Aorta (tissue), 5 donors: ENCODE measurements at places on chromosomes 11 and 22.

DNA sequence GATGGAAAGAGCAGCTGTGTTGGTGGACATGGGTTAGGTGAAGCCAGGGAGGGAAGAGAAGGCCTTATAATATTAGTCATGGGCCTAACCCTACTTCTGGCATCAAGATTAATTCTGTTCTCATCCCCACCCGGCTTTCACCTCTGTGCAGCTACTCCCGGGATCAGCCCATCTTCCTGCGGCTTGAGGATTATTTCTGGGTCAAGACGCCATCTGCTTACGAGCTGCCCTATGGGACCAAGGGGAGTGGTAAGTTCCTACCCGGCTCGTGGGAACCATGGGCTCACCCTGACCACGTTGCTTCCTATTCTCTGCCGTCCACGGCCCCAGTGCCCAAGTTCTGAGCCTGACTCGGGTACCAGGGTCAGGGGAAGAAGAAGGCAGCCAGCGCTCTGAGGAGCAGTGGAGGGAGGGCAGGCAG, 51.6 kb downstream of the ST3GAL4 start:
- no peaks in the 10 kb centered on the region for H3K27me3 ChIP-seq
- no peak overlapping the region for H3K4me3 ChIP-seq
- H3K4me1 ChIP-seq = no peaks in the 10 kb centered on the region
- H3K36me3 ChIP-seq = no peaks in the 10 kb centered on the region

- no peak overlapping the region for H3K27ac ChIP-seq
- no peaks in the 10 kb centered on the region for H3K36me3 ChIP-seq
- no peak overlapping the region for H3K4me3 ChIP-seq
These were observed 733.5 kb upstream of the CCDC90B start for GRCh38 chr11:84019571-84020194.

GRCh38 chr11:94834911-94835593, 66.9 kb downstream of the AMOTL1 start:
- peaks cover 9% of the 10 kb centered on the region for H3K36me3 ChIP-seq
- no peak overlapping the region for H3K4me3 ChIP-seq
- H3K27ac ChIP-seq = no peak overlapping the region
- no peak for DNase-seq

DNA sequence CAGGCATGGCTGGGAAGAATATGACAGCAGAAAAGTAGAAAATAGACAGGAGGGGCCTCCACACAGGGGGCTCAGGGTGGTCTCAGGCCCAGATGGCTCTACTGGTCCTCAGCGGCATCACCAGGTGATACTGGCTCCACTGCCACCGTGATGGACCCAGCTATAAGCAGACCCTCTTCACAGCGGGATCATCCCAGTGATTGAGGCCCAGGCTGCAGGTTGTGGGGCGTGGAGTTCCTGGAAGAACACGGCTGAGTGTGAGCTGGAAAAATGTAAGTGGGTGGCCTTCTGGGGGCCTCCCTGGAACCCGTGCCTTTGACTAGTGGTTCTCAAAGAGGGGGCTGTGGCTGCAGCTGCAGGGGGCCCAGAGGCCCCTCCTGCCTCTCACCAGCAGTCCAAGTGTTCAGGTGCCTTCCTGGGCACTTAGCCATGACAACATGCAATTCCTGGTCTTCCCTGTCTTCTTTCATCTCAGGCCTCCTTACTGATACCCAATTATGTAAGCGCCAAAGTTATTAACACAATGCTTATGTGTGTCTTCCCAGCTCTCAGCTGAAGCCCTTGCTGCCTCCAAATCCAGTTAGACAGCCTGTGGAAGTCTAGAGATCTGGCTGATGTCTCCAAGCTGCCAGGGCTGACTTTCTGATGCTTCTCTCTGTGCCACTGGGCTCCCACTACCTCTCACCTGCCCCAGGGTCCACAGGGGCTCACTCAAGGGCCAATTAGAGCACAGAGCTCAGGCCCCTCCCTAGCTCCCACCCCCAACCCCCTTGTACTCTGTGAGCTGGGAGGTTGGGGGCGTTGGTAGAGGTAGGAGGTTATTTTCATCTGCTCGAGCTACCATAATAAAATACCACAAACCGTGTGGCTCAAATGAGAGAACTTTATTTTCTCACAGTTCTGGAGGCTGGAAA, 110.1 kb upstream of the LMO1 start:
- DNase-seq = peak; percentile 38
- no peak overlapping the region for H3K27ac ChIP-seq
- H3K27me3 ChIP-seq = no peaks in the 10 kb centered on the region
- no peak overlapping the region for H3K4me3 ChIP-seq
- no peaks in the 10 kb centered on the region for H3K4me1 ChIP-seq
- H3K36me3 ChIP-seq = no peaks in the 10 kb centered on the region

- no peak overlapping the region for H3K4me3 ChIP-seq
- no peaks in the 10 kb centered on the region for H3K27me3 ChIP-seq
These were observed 94.5 kb upstream of the TOP3B start for GRCh38 chr22:22076932-22077703.

GRCh38 chr11:131924001-131924400, 553.6 kb downstream of the NTM start:
- H3K4me1 ChIP-seq = no peaks in the 10 kb centered on the region
- no peak overlapping the region for H3K27ac ChIP-seq
- no peaks in the 10 kb centered on the region for H3K36me3 ChIP-seq
- DNase-seq = no peak
- H3K27me3 ChIP-seq = no peaks in the 10 kb centered on the region

DNA sequence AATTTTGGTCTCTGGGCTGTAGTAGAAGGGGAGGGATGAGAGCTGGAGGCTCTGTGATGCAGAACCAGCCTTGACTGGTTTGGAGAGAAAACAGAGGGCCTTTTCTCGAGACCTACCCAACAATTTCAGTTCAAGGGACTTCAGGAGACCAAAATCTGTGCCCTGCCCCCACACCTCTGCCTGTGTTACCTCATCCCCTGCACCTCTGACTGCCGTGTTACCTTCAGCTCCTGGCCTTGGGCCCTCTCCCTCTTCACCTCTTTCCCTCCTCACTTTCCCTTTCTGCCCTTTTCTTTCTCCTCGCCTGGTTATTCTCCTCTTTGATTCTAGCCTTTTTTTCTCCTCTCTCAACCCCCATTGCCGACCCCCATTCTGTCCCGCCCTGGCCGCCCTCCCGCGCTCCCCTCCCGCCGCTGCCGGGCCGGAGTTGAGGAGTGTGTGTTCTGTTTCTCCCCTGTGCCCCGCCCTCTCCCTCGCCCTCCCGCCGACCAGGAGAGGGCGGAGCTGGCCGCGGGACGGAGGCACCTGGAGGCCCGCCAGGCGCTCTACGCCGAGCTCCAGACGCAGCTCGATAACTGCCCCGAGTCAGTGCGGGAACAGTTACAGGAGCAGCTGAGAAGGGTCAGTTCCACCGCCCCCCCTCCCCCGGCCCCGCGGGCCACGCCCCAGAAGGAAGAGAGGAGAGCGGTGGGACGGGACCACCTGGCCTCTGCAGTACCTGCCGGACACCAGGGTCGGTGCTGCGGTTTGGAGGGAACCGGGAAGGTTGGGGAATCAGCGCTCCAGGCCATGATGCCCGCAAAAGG, 27.2 kb downstream of the PHLDB1 start:
- peak overlapping the region; percentile 55 for H3K27ac ChIP-seq
- no peaks in the 10 kb centered on the region for H3K4me1 ChIP-seq
- peaks cover 2% of the 10 kb centered on the region for H3K36me3 ChIP-seq
- no peak overlapping the region for H3K4me3 ChIP-seq

DNA sequence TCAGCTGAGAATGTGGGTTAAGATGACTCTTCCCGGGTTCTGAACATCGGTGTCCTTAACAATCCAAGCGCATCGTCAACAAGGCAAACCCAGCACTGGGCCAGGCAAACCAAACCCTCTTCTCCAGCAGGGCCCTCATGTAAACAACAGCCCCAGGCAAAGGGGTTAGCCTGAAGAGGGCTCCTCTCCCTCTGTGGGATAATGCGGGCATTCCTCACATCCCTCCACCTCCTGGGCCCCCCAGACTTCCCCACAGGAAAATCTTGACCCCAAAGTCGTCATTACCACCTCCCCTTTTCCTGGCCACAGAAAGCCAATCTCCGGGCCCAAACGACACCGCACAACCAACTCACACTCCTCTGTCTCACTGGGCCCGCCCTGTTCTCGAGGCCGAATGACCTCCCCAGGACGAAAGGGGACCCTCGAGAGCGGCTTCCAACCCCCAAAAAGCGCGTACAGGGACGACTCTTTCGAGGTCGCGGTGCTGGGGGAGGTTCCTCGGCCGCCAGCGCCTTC, 566 bp downstream of the DDB1 start:
- H3K4me1 ChIP-seq = peaks cover 4% of the 10 kb centered on the region
- H3K27ac ChIP-seq = no peak overlapping the region
- DNase-seq = no peak
- H3K4me3 ChIP-seq = peak overlapping the region; percentile 72
- no peaks in the 10 kb centered on the region for H3K27me3 ChIP-seq

GRCh38 chr11:112364962-112365481, 104.4 kb upstream of the PLET1 start:
- H3K27ac ChIP-seq = no peak overlapping the region
- no peaks in the 10 kb centered on the region for H3K4me1 ChIP-seq
- no peak for DNase-seq
- no peak overlapping the region for H3K4me3 ChIP-seq

DNA sequence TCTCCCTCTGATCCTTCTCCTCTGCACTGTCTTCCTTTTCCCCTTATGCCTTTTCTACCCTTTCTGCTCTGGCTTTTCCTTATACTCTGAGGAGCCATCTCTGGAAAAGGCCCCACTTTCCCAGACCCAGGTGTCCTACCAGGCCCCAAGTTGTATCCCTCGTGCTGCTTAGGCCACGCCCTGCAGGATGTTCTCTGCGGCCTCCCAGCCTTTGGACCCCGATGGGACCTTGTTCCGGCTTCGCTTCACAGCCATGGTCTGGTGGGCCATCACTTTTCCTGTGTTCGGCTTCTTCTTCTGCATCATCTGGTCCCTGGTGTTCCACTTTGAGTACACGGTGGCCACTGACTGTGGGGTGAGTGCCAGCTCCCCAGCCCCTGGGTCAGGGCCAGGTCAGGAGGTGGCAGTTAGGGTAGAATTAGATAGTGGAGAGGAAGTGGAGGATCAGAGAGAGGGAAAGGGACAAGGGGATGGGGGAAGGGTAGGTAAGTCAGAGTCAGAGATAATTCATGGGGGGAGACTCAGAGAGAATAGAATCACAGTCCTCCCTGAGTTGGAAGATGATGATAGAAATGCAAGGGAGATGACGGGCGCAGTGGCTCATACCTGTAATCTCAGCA, 8.9 kb downstream of the PGAP2 start:
- no peaks in the 10 kb centered on the region for H3K4me1 ChIP-seq
- H3K4me3 ChIP-seq = no peak overlapping the region
- H3K27ac ChIP-seq = no peak overlapping the region
- H3K27me3 ChIP-seq = no peaks in the 10 kb centered on the region
- DNase-seq = no peak

GRCh38 chr22:41813726-41814410, 13.4 kb downstream of the CCDC134 start:
- H3K4me3 ChIP-seq = no peak overlapping the region
- H3K27ac ChIP-seq = no peak overlapping the region
- H3K4me1 ChIP-seq = no peaks in the 10 kb centered on the region
- no peaks in the 10 kb centered on the region for H3K36me3 ChIP-seq
- DNase-seq = peak; percentile 15
